Activated T-helper 9 cell treated with anti-CD3 and anti-CD28 coated beads, Interleukin-2, amount 50 U/mL, for 16 hours (primary cell): ENCODE measurements at places on chromosomes 5 and 9.

GRCh38 chr5:98309785-98310598 is 463.5 kb upstream of the RGMB start:
- DNase-seq = no peak

GRCh38 chr5:73061593-73061992 is 58.8 kb upstream of the TMEM171 start:
- DNase-seq = no peak

- DNase-seq = peak; percentile 39
Observed at GRCh38 chr9:34986540-34987047, 3.0 kb upstream of the DNAJB5 start.

GRCh38 chr5:72955143-72955767 is 586 bp upstream of the FCHO2 start:
- DNase-seq = no peak

DNA sequence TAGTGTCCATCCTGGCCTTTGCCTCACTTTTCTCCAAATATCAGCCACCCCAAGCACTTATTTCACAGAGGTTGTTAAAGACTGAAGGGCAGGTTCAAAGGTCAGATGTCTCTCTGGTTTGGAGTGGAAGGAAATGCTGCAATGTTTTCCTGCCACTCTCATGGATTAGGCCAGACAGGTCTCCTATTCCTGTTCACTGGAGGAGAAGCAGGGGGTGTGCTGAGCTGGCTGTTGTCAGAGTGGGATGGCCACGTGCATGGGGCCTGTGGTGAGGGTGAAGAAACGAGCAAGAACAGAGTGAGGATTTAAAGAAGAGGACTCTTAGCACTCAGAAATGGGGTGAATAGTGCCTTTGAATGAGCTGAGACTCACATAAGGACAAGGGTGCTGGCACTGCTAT is 6.7 kb downstream of the TMEM8B start:
- DNase-seq = no peak

- DNase-seq = no peak
Observed at GRCh38 chr9:71916834-71917534, 5.5 kb downstream of the C9orf85 start.

GRCh38 chr5:17316970-17317459 is 99.6 kb downstream of the BASP1 start:
- DNase-seq = no peak

DNA sequence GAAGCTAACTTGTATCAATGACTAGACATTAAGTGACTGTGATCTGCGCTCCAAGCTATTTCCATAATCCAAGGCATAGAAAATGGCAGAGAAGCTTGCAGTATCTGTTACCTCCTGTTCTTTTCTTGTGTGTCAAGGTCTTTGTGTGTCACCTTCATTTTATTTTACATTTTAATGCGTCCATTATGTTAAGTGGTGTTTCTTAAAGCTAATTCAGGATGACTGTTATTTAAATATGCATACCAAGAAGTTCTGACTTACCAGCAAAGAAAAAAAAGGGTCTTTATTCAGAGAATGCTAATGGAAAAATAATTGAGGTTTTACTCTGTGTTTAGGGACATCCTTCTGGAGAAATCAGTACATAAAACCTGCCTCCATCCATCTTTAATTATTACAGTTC is 52.3 kb downstream of the STK32A start:
- DNase-seq = no peak

- DNase-seq = no peak
Observed at GRCh38 chr5:129174480-129174879, 79.9 kb downstream of the ISOC1 start.

DNA sequence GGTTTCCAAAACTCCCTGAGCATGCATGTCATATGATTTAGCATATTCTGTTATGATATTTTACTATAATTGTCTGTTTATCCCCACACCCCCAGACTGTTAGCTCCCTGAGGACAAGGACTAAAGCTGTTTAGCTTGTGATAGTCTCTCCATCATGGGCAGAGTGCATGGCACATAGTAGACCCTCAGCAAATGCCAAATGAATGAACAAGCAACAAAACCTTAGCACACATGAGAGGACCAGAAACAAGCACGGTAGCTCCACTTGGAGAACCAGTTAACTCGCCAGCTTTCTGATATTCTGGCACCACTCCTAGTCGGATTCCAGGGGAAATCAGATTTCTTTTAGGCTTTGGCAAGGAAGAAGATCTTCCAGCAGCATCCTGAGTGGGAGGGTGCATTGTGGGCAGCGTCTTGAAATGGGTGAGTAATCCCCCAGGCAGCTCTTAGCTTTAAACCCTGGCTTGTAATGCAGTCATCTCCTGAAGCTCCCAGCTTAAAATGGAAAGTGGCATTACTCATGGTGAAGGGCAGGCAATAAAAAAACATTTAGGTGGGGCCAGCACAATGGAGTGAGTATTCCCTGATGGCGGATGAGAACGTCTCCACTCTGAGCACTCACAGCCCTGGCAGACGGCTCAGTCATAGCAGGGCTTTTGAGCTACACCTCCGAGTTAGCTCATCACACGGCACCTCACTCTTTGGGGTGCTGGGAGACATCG is 41.1 kb downstream of the FGF1 start:
- no peak for DNase-seq

DNA sequence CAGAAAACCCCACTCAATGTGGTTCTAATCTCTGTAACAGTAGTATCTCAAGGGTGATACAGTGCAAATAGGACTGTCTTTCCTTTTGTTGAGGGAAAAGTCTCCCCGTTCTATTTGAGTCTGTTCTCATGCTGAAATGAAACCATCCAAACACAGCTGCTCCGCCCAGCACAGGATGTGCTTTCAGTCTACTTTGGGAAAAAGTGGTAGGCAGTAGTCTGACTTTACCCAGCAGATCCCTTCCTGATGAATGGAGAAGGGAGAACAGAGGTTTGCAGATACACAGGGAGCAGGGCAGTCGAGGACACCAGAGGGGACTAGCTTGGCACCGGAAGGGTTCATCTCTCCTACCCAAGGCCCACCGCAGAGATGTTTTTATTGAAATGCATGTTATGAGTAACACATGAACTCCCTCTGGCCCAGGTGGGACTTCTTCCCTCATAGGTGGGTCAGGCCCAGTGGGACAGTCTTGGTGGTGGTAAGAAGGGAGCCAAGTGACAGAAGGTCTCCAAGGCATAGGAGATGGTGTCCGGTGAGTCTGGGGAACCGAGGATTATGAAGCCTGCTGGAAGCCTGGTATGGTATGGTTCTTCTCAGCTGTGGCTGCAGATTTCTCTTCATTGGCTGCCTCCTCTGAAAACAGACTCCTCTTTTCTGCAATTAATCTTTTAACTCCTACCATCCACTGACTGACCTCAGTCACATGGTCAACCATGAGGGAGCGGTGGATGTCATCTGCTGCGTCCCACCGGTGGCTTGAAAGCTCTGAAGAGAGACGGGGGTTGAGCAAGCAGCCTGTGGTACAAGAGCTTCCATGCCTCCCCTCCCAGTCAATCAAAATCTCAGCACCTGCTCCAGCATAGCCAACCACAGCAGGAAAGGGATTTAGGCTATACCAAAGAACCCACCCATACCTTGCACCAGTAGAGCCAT is 3.0 kb downstream of the EIF4EBP3 start:
- no peak for DNase-seq

- DNase-seq = no peak
Observed at GRCh38 chr9:131552030-131552429, 6.7 kb downstream of the PRRT1B start.

- DNase-seq = no peak
Observed at GRCh38 chr9:114902786-114903524, 27.4 kb downstream of the TNFSF8 start.

GRCh38 chr5:94217216-94217615 is 401.2 kb downstream of the KIAA0825 start:
- DNase-seq = no peak

DNA sequence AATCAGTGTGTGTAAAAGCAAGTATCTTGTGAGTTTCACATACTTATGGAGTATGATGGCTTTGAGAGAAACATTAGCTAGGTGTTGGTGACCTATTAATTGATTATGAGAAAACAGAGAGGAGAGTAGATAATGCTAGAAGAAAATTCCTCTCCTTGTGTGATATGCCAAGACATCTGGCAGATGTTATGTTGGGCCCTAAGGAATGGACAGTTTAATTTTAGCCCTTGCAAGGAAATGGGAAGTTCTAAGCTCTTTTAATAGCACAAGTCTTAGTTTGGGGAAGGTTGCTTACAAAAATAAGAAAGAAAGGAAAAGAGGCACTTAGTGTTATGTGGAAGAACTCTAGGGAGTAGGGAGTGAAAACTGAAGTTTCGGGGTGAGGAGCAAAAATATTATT is 5.1 kb downstream of the ZNF462 start:
- DNase-seq = no peak

- DNase-seq = peak; percentile 55
Observed at GRCh38 chr9:136283291-136284235, 20.3 kb downstream of the CCDC187 start.

GRCh38 chr9:129648092-129648763 is 6.3 kb upstream of the ASB6 start:
- no peak for DNase-seq

DNA sequence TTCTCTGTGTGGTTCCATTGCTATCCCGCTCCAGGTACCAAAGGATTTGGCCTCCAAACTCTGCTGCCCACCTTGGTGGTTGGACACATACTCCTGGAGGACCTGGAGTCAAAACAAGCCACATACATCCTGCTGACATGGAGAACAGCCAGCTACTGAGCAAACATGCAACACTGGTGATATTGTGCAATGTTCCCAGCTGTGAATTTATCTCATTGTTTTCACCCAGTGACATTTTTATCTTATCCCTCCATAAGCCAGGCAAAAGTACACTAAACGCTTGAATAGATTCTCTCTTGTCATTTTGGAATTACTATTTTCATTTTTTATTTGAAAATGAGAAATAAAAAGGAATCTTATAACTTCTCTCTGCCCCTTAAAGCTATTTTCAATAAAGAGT is 11.1 kb upstream of the CTSL start:
- DNase-seq = no peak

GRCh38 chr5:140205216-140205615 is 30.2 kb downstream of the CYSTM1 start:
- no peak for DNase-seq

- no peak for DNase-seq
Observed at GRCh38 chr5:179302499-179303185, 42.6 kb downstream of the ADAMTS2 start.

DNA sequence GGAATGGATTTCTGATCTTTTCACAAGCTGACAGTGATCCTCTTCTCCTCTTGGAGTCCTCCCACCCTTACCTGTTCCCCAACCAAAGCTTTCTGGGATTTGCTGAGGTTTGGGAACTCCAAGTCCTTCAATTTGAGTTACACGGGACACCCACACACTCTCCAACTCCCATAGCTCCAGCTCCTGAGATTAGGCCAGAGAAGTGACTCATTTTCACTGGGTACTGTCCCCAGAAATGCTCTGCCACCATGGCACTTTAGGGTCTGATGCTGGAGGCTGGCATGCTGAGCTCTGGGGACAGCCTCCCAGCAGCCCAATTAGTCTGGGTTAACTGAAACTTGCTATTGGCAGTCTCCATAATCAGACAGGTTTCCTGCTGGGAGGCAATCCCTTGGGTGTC is 14.0 kb upstream of the HRCT1 start:
- DNase-seq = no peak

DNA sequence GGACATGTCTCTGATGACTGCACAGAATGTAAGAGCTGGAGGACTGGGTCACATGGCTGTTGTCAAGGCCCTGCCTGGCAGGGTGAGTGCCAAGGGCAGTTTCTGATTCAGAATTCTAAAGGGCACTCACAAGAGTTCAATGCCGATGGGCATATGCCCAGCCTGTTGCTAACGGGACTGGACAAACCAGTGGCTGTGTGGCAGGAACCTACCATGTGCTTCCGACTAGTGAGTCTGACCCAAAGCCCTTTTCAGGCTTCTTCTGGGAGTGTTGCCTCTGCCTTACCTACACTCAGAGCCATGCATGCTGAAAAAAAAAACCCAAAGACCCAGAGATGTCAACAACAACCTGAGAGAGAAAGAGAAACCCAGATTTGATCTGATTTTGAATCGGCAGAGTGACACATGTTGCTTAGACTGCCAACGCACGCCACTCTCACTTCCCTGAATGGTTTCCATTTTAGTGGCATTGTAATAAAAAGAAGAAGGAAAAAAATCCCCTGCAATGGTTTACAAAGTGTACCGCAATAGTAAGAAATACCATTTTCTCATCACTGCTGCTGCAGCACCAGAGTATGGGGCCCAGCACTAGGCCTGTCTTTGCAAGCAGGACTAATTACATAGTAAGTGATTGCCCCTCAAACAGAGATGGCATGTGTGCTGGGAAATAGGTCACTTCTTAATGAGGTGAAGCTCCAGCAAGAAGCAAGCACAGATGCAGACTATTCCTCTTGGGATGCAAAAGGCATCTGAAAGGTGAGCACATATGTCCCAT is 194.3 kb downstream of the PALM2AKAP2 start:
- DNase-seq = peak; percentile 21

GRCh38 chr9:17480966-17481365 is 97.9 kb upstream of the SH3GL2 start:
- DNase-seq = no peak

- no peak for DNase-seq
Observed at GRCh38 chr9:133737774-133738639, at the start of gene SARDH. SARDH (minus strand) TSS chr9:133738352; CDS start chr9:133734173, 4,179 bp downstream.

- no peak for DNase-seq
Observed at GRCh38 chr9:101014566-101014965, 14.0 kb upstream of the PLPPR1 start.

- peak; percentile 69 for DNase-seq
Observed at GRCh38 chr5:159331093-159331973, 1.0 kb upstream of the IL12B start.

- DNase-seq = no peak
Observed at GRCh38 chr5:58022055-58022454, 437.8 kb downstream of the PLK2 start.

GRCh38 chr5:124839371-124839998 is 93.0 kb upstream of the ZNF608 start:
- DNase-seq = no peak

DNA sequence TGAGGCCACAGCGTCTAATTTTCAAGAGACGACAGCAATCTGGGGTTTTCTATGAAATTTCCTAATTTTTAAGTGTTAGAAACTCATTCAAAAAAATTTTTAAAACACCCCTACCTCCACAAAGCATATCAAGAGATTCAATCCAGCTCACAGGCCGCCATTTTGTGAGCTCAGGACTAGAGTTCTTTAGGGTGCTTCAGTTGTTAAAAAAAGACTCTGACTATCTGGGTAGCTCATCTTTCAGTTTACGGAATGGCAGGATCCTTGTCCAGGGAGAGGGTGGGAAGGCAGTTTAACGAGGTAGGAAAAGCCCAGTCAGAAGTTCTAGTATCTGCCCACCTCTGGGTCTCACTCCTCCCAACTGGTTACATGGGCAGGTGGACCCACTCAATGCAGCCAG is 43.1 kb downstream of the CAMK2A start:
- DNase-seq = no peak

DNA sequence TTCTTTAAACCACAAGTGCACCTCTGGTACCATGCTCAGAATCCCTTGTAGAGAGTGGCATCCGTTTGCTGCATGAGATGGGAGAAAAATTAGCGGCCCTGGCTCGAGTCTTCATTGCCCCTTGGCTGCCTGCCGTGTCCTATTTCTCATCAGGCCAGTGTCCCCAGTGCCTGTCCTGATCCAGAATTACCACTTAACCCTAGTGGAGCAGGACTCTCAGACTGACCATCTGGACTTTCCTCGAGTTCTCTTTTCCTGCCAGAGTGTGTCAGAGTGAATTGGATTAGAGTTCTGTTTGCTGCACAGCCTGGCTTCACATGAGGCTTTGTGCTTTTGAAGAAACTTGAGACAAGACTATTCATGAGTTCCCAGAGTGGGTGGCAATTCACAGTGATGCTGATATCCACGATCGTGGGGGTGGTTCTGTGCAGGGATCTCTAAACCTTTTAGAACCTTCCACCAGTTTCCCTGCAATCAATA is 92.6 kb downstream of the C9orf152 start:
- DNase-seq = no peak

- no peak for DNase-seq
Observed at GRCh38 chr9:82116556-82116955, 128.0 kb downstream of the SPATA31D1 start.
